Uterine smooth muscle cell (primary cell): ENCODE measurements at places on chromosomes 6 and 20. TPM values are rescaled to one million over a fixed set of nuclear protein-coding genes. Genes with fewer than 3 reads are reported as not detected.

Gene RAD21L1
- total RNA-seq, result 0.66 TPM in 1 of 2 replicates, not detected in the other

Gene HLA-DRB1
- not detected in 2 replicates for total RNA-seq

Gene SLC22A16
- total RNA-seq, result 0.11 TPM in 1 of 2 replicates, not detected in the other

Gene UNC5CL
- 0.12 and 0.22 TPM in 2 replicates for total RNA-seq

Gene ZSCAN23
- 6.2 and 6.3 TPM in 2 replicates for total RNA-seq

Gene TRIM31
- not detected in 2 replicates for total RNA-seq

Gene COL20A1
- under 0.01 TPM in 1 of 2 replicates, not detected in the other for total RNA-seq

Gene GHRH
- not detected in 2 replicates for total RNA-seq

Gene GFOD1
- 2.4 and 3.5 TPM in 2 replicates for total RNA-seq

Gene GTSF1L
- not detected in 2 replicates for total RNA-seq

Gene BIRC7
- total RNA-seq, result not detected in 2 replicates

Gene PTCRA
- total RNA-seq, result not detected in 2 replicates
